CD4-positive, alpha-beta T cell treated with Interleukin-17A for 4 hours (primary cell): ENCODE measurements at places on chromosomes 7 and 10.
A peak's percentile ranks its signal among the peaks of the same experiment; 100 is the strongest.

DNA sequence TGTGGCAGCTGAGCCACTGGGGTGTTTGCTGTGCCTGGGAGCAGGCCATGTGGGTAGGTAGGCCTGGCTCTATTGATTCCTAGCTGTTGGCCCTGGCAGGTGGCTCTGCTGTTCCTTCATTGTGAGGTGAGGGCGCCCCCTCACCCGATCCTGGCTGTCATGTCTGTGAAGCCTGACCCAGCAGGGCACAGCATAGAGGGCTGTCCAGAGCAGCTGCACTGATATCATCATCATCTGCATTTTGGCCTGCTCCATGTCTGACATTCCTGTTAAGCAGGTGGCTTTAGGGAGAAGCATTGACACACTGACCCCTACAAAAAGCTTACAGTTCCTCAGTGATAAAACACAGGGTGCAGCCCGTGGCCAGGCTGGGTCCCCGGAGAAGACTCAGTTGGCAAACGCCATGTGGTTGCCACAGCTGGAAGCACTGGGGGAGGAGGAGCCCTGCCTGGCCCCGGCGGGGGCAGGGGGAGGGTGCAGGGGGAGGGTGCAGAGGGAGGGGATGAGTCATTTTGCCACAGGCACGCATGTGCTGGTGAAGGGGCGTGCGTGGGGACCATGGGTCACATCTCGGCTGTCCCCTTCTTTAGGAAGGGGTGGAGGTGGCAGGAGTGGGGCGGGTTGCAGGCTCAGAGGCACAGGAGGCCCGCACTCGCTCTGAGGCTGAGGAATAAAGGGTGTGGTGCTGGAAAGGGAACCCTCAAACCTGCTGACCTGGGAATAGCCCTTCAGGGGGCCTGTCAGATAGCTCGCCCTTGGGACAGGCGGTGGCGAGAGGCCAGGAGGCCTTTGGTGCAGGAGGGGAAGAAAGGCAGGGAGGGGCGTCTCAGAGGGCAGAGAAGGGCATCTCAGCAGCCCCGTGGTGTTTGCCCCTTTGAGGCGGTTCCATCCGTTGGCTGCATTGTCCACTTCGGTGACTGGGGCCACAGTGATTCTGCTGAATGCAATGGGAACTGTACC is 31.6 kb downstream of the IKZF1 start:
- DNase-seq = peak; percentile 93

DNA sequence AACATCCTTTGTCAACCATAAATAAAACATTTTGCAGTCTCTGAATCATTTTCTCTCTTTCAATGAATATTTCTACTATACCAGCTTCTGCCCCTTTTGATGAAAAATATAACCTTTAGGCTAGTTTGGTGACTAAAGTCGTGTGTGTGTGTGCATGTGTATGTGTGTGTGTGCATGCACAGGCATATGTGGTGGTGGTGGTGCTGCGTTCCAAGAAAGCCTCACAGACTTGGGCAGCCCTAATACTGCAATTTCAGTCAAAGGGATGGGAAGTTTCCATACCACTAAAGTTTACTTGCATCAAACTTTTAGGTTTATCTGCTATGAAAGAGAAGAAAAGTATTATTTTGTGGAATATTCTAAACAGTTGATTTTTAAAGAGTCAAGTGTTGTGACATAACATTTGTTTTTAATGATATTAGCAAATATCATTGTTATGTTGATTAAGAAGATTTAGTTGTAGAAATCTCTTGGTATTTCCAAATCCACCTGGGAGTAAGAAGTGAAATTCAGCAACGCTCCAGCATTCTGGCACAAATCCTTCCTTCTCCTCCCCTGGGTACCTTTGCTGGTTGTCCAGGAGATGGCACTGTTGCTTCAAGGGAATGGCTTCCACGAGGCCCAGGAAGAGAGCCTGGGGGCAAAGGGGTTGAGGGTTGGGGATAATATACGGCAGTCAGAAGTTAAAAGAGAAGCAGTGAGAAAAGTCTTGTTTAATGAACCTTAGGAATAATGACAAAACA is 41.5 kb downstream of the ASB4 start:
- DNase-seq = no peak

DNA sequence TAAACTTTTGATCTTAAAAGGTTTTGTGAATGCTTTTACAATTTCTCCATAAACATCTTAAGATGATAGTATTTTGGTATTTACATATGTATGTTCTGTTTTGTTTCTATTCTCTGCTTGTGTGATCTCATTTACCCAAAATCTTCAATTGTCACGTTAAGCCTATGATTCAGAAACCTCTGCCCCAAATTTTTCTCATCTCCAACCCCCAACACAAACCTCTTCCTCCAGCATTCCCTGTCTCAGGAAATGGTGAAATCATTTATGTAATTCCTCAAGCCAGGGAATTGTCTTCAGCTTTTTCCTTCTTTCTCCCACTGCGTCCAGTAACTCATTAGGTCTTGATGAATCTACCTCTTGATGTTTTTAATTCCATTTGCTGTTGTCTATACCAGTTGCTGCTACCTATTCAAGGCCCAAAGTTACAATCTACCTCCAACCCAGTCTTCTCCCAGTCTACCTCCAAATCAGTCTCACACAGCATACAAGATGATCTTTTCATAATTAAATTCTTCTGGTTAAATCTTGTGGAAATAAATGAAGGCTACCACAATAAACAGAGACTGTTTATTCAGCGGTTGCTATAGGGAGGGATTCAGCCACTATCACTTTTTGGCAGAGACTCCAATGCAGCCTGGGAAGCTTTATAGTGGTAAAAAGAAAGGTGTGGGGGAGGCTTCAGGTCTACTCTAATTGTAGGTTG is 5.8 kb downstream of the CFAP69 start:
- DNase-seq = no peak

DNA sequence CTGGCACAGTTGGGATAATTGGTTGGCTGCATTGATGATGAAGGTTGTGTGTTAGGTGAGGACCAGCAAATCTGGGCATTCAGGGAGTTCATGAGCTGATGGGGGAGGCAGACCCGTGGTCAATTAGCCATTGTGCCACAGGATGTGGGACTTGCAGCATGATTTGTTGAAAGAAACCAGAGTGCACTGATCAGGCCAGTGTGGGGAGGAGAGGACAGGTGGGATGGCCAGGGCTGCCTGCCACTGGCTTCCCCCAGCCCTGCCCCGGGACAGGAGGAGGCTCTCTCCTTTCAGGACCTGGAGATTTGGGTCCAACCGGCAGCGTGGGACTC is 4.3 kb downstream of the CLIP2 start:
- DNase-seq = no peak

GRCh38 chr7:8115547-8116402 is 146.2 kb downstream of the ICA1 start:
- no peak for DNase-seq

DNA sequence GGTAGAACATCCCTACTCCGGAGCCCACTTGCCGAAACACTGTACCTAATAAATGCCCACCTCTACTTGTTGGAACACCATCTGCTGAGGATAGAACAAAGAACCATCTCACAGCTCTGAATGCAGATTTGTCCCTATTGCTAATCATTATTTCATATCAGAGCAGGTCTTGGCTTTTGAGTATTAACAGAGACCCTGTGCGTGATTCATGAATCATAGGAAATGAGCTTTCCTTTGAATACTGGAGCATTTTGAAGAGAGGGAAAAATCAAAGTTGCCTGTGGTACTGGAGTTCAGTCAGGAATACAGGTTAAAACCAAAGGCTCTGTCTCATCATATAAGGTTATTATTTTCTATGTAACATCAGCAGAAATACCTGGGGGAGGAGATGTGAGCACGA is 1132.3 kb downstream of the XPNPEP1 start:
- no peak for DNase-seq

DNA sequence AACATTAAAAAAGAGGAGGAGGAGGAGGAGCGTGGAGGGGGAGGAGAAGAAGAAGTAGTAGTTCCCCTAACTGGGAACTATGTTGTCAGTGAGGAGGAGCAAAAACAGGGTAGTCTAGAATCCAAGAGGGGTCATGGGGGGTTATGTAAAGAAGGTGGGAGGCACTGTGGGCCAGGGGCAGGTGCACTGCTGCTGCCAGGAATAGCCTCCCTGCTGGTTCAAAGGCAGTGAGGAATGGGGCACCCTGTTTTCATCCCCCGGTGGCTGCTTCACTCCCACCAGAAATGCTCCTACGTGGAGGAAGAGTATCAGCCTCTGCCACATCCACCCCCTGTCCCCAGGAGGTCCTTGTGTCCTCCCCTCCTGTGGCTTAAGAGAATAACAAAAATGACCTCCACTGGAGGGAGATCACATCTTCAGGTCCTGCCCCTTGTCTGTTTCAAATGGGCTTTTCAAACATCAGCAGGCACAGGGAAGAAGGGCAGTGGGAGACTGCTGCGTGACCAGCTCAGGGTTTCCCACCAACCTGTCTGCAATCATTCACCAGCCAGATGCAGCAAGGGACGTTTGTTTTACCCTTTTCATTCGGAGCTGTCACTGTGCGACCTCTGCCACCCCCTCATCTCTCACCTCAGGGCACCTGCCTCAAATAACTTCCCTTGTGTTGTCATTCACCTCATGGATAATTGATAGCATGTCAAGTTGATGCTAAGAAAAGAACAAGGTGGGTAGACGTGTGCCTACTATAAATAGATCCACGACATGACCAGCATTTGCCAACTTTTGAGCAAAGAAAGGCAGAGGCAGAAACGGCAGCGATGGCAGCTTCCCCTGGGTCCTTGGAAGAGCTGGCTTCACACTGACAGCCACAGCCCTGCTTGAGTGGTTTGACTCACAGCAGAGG is 92.6 kb downstream of the DGKI start:
- DNase-seq = no peak

- no peak for DNase-seq
These were observed 746.7 kb downstream of the NRG3 start for GRCh38 chr10:82621680-82622079.

GRCh38 chr7:132117181-132117580 is 459.1 kb downstream of the PLXNA4 start:
- DNase-seq = no peak

GRCh38 chr7:138483531-138483930 is 23.5 kb downstream of the TRIM24 start:
- DNase-seq = no peak

- no peak for DNase-seq
These were observed 54.9 kb upstream of the ZMIZ2 start for GRCh38 chr7:44693641-44694313.

- peak; percentile 18 for DNase-seq
These were observed 54.4 kb upstream of the PDSS1 start for GRCh38 chr10:26642896-26643653.

GRCh38 chr10:128298587-128298986 is 172.4 kb upstream of the MKI67 start:
- DNase-seq = no peak

GRCh38 chr7:76354981-76355730 is 3.6 kb downstream of the YWHAG start:
- DNase-seq = no peak

- peak; percentile 1 for DNase-seq
These were observed 51.6 kb downstream of the PDGFA start for GRCh38 chr7:467856-468545.

DNA sequence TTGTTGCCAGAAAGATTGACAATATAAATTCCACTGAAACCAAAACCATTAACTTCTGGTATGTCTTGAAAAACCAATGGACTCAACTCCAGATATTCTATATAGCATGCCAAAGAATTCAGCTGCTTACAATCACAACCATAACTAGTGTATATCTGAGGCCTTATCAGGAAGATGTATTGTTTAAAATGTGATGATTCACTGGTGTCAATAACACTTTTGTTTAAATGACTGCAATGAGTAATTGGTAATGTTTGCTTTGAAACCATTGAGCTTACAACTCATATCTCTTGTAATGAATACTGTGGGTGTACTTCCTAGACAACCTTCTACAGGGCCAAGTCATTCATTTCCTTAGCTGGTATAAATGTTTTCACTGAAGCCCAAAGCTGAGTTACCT is 727.9 kb upstream of the KCND2 start:
- no peak for DNase-seq

DNA sequence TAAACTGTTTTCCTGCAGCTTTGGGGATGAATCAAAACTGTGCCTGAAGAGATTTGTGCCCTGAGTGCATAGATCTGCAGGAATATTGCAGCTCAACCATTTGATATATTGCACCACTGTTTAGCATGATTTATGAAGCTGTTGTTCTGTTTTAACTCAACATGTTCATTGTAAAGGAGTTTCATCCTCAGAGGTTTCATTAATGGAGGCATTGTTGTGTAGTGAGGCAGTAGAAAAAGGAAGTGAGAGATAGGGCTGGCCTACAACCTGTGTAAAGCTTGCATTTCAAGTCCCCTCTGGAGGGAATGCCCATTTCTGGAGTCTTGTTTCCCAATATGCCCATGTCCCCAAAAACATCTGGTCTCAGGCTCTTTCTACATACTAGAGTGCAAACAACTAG is 67.5 kb downstream of the DNAJC12 start:
- DNase-seq = no peak

GRCh38 chr7:154841731-154842331 is 161.1 kb downstream of the PAXIP1 start:
- DNase-seq = no peak

GRCh38 chr10:60964257-60965235 is 20.6 kb upstream of the RHOBTB1 start:
- DNase-seq = peak; percentile 53

GRCh38 chr7:74572301-74572979 is 85.1 kb upstream of the GTF2I start:
- DNase-seq = no peak

DNA sequence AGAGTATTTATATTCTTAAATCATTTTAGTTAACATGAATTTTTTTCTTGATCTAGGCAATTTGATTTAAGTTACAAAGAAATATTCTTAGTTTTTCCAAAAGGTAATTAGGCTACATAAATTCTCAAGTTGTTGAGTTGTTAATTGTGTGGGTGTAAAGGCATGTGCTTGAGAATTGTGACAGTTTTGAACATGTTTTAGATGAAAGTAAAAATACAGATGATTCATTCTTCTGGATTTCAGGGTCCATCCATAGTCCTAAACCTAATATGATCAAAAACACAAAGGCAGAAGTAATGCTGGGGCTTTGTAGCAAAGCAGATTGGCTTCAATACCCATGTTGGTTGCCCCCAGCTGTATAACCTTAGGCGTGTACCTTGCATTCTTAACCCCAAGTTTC is 127.9 kb downstream of the CPED1 start:
- DNase-seq = no peak

DNA sequence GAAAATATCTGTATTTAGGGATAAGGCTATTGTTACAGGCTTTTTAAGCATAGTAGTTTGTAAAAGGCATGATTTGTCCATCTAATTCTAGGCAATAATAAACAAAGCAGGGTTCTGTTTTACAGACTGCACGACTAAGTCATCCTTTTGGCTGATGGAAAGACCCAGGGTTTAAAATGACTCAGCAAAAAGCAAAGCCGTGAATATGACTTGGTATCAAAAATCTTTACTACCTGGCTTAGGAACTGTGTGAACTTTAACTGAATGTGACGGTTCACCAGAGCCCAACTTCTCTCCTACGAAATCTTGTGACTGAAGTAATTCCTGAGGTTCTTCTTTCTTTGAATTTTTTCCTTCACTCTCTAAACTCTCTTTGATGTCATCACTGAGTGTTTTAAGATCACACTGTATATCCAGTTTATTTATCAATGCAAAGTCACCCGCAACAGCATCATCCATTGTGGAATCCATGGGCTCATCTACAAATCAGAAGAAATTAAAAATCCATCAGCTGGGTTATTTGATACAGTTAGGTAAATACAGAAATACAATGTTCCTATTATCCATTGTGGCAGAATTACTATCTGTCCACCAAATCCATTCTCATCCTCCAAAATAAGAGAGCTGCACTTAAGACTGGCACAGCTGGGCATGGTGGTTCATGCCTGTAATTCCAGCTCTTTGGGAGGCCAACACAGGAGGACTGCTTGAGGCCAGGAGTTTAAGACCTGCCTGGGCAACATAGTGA is 17.0 kb downstream of the ATE1 start:
- no peak for DNase-seq

GRCh38 chr7:311131-311680 is 21.2 kb downstream of the FOXL3 start:
- no peak for DNase-seq

GRCh38 chr10:130958981-130959751 is 352.4 kb downstream of the TCERG1L start:
- DNase-seq = no peak
